ENCODE measurements at places on chromosomes 3 and 15. TPM values are rescaled to one million over a fixed set of nuclear protein-coding genes. Genes with fewer than 3 reads are reported as not detected.

Gene GRAMD2A
- total RNA-seq: not detected

Gene GP5
- not detected for total RNA-seq

Gene CCDC191
- 0.61 TPM for total RNA-seq

Gene PLA2G4E
- total RNA-seq: not detected

Gene RBPMS2
- total RNA-seq: 1.4 TPM

Gene SLC9C1
- 0.64 TPM for total RNA-seq

Gene NUDT16
- total RNA-seq: 7.9 TPM

Gene GPR62
- total RNA-seq: not detected

Gene RBP2
- total RNA-seq: not detected
